ENCODE measurements at places on chromosomes 13 and 19.

DNA sequence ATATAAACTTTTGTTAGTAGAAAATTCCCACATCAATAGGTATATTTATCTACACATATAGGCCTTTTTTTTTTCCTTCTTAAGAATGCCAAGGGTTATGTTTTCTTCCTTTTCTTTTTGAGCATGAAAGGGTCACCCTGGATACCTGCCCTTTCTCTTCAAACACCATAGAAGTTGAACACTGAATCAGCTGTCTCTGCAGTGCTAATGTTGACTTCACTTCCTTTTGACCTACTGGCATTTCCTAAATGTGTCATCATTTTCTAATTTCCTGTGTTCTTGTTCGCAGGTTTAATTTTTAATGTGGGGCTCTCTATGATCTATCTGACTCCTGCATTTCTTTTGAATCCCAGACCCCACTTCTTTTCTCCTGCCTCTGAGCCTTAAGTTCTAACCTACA lies 532.0 kb downstream of the GPC6 start:
- DNase-seq, result no peak

GRCh38 chr13:41178040-41178439 lies 16.3 kb downstream of the KBTBD7 start:
- DNase-seq, result no peak

- no peak for DNase-seq
Observed at GRCh38 chr19:15279326-15279904, 47.2 kb upstream of the EPHX3 start.

DNA sequence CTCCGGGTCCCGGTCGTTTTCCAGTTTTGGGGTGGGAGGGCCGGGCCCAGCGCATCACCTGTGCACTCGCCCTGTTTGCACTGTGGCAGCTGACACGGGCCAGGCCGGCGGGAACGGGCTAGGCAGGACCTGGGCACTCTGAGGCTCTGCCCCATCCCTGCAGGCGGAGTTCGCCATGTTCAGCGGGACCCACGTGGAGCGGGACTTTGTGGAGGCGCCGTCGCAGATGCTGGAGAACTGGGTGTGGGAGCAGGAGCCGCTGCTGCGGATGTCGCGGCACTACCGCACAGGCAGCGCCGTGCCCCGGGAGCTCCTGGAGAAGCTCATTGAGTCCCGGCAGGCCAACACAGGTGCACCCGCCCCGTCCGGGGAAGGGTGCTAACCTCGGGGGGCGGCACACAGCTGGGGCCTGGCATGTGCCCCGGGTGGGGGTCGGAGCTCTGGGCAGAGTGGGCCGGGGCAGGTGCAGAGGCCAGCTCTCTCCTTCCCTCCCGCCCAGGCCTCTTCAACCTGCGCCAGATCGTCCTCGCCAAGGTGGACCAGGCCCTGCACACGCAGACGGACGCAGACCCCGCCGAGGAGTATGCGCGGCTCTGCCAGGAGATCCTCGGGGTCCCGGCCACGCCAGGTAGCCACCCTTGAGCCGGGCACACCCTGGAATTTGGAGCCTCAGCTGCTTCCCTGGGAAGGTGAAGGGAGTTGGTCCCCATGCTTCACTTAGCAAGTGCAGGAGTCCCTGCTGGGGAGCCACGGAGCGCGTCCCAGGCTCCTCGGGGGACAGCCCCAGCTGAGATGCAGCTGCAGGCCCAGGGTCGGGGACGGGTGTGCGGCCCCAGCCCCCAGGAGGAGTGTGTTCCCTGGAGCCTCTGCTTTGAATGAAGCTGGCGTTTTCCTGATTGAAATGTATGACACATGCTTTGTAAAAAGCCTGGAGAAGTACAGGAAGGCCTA lies 9.3 kb upstream of the ZNF554 start:
- no peak for DNase-seq

DNA sequence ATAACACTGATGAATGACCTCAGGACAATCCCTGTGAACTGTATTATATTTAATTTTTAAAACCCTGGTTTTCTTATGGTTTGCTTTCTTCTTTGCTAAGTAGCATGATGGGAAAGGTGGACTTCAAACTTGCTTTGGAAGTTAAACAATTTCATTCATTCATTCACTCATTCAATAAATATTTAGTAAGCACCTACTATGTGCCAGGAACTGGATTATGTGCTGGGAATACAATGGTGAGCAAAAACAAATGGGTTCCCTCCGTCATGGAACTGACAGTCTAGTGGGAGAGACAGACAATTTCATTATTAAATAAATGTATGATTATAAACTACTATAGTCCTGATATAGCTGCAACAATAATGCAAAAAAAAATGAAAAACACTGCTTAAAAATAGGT lies 70.3 kb downstream of the USP12 start:
- no peak for DNase-seq

DNA sequence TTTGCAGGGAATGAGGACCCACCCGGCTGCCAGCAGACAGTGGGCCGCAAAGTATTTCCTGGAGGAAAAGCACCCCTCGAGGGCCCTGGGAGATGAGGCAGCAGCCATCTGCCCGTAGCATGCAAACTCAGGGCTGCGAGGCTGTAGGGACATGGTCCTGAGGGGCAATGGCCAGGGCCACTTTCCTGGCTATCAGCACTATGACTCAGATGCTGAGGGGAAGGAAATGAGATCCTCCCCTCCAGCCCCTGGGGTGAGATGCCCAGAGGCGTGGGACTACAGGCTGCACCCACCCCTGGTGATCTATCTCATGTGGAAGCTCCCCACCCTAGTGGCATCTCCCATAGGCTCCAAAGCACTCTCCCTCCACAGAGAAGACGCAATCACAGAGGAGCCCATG lies 80.1 kb downstream of the SLC7A1 start:
- no peak for DNase-seq

GRCh38 chr19:46404753-46405468 lies 8.5 kb downstream of the CCDC8 start:
- DNase-seq, result peak; percentile 82

DNA sequence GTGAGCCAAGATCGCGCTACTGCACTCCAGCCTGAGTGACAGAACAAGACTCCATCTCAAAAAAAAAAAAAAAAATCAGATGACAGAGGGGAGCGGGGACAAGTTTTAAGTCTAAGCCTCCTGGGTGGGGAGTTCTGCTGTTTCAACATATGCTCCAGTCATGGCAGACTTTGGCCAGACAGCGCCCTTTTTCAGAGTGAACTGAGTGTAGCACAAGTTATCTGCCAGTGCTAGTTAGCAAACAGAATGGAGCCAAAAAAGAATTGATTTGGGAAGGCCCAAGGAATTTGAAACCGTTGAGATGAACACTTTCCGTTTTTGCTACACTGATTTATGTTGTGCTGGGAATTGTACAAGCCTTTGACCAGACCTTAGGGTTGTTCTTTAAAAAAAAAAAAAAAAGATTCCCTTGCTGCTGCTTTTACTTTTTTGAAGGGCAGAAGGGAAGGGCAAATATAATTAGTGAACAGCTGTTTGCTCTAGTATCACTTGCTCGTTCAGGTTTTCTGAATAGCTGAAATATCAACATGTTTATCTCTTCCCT lies 5.7 kb downstream of the ACTN4 start:
- no peak for DNase-seq

DNA sequence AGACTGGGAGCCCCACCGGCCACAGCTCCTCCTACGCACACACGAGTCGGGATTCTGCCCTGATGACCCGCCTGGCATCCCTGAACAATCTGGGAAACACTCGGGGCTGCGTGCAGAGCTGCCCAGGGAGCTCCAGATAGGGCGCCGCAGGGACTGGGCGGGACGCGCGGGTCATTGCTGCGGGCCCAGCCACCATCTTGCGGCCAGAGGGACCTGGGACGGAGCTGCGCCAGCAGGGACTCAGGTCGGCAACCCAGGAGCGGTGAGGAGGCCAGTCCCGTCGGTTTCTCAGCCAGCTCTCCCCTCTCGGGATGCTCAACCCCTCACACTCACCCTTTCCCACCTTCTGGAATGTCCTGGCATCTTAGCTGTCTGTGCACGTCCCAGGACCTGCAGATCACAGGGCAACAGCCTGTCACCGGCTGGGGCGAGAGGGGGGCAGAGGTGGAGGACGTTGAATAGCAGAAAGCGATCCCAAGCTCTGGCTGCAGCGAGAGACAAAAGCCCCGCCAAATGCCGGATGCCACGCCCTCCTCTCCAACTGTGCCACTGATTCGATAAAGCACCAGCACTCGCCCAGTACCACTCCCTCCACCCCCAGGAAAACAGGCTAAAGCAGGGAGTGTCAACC lies 20.4 kb upstream of the ZNF91 start:
- DNase-seq, result peak; percentile 54

DNA sequence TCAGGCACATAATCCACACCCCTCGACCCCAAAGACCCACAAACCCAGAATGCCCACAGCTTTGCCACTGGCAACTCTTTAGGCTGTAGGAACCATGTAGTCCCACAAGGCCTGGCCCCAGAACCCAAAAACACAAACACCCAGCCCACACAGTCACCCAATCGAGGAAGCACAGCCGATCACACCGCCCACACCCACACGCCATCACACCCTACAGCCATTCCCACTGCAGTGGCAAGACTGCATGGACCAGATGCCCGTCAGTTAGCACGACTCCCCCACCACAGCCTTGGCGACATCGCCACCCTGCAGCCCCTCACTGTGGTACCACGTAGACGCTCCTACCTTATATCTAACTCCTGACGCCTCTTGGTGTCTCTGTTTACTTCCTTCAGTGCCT lies 24.0 kb upstream of the MEIS3 start:
- no peak for DNase-seq

- no peak for DNase-seq
Observed at GRCh38 chr13:110716247-110716515, 2.7 kb downstream of the ING1 start.

DNA sequence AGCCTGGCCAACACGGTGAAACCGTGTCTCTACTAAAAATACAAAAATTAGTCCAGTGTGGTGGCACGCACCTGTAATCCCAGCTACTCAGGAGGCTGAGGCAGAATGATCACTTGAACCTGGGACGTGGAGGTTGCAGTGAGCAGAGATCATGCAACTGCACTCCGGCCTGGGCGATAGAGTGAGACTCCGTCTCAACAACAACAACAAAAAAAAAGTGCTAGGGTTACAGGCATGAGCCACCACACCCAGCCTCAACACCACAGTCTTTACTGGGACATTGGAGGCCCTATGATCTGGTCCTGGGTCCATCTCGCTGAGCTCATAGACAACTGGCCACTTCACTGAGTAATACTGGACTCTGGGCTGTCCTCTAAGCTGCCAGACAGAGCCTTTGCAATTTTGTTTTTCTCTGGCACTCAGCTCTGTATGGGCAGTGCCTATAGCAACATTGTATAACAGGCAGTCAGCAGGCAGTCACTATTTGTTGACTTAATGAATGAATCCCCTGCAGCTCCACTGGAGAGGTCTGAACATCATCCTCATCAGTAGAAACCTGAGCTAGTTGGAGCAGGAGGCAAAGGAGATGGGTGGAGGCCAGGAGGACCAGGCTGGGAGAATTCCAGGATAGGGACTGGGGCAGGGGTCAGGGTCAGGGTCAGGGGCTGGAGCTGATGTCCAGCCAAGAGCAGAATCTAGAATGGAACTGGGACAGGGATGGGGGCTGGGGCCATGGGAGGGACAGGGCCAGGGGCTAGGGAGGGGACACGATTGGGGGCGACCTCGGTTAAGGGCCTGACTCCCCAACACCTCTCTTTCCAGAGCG lies 8.1 kb downstream of the BLOC1S3 start:
- DNase-seq, result no peak

DNA sequence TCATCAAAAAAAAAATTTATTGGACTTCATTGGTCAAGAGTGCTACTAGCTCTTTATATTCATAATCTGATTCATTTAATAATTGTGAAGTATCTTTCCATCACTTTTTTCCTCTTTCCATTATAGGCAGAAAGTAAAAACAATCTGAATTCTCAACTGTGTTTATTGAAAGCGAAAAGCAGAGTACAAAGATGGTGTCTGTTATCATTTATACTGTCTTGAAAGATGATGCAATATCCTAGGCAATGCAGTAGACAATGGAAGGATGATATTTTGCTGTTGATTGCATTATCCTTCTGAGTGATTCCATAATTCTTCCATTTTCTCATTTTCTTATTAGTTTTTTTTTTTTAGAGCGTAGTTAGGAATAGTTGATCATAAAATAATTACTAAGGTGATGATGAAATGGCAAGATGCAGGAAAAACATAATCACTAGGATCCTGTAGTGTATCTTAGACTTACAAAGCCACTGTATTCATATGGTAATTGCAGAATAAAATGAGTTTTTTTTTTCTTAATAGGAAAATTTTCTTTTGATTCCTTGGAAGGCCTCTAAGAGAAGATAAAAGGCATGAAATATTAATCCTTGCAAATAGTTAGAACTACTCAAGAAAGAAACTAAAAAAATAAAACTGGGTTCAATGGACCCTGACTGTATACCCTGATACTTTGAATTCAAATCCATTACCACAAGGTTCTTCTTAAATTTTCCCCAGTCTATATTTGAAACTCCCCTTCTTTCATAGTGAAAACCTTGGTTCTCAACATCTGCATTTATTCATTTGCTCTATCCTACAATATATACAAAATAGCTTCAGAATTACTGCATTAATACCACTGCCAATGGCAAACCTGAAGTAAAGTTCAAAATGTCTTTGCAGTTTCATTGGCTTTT lies 11.6 kb downstream of the URI1 start:
- DNase-seq, result no peak

DNA sequence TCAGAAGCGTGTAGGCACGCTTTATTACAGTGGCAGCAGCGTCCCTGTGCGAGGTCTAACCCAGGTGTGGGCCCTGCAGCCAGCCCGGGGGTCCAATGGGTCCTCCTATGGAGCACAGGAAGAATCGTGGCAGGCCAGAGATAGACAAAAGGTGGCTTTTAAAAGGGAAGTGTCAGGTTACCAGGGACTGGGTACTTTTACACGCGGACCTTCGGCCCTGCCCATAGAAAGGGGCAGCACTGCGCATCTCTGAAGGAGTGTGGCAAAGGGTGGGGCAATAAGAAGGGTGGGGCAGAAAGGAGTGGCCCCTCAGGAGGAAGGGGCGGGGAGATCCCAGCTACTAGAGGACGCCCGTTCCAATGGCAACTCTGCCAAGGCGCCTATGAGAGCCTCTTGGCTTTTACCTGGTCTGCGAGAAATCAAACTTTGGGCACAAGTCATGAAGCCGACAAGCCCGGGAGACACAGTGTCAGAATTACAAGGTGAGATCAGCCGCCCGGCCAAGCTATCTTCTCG lies 1419.8 kb downstream of the UQCRFS1 start:
- DNase-seq, result peak; percentile 69

- no peak for DNase-seq
Observed at GRCh38 chr13:86839221-86839620, 832.0 kb upstream of the SLITRK5 start.

- DNase-seq, result no peak
Observed at GRCh38 chr13:33512880-33513554, 227.5 kb upstream of the STARD13 start.

DNA sequence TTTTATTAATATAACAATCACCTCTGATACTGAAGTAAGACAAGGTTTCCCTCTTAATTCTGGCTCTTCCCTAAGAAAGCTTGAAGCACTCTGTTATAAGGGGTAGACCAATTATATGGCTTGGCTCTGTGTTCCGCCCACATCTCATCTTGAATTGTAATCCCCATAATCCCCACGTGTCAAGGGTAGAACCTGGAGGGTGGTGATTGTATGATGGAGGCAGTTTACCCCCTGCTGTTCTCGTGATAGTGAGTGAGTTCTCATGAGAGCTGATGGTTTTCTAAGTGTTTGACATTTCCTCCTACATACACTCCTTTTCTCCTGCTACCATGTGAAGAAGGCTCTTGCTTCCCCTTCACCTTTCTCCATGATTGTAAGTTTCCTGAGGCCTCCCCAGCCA lies 363.8 kb upstream of the PCDH20 start:
- no peak for DNase-seq

GRCh38 chr13:99665711-99666110 lies 164.4 kb downstream of the TM9SF2 start:
- no peak for DNase-seq

All from left hindlimb (tissue), 1 donor.